ENCODE measurements at places on chromosomes 3 and 15.

DNA sequence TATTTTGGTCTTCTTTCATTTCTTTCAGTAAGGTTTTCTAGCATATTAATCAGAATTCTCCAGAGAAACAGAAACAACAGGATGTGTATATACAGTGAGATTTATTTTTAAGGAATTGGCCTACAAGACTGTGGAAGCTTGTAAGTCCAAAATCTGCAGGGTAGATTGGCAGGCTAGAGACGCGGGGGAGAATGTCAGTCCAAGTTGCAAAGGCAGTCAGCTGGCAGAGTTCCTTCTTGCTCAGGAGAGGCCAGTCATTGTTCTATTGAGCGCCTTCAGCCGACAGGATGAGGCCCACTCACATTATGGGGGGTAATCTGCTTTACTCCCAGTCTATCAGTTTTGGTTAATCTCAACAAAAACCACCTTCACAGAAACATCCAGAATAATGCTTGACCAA is 133.4 kb upstream of the UBE3A start:
- DNase-seq: no peak

DNA sequence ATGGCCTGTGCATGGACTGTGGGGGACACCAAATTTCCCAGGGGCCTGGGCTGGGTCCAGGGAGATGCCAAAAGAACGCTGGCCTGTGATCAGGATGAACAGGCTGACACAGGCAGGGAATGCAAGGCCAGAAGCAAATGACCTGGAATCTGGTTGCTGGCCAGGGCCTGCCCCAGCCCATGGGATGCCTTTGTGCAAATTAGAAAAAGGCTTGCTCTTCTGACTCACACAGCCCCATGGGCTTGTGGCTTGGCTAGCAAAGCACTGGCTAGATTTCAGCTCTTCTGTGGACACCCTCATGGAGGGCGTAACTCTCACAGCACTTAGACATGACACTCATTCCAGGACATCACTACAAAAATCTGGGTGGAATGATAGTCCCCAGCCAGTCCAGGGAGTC is 356.0 kb downstream of the SHQ1 start:
- no peak for DNase-seq

DNA sequence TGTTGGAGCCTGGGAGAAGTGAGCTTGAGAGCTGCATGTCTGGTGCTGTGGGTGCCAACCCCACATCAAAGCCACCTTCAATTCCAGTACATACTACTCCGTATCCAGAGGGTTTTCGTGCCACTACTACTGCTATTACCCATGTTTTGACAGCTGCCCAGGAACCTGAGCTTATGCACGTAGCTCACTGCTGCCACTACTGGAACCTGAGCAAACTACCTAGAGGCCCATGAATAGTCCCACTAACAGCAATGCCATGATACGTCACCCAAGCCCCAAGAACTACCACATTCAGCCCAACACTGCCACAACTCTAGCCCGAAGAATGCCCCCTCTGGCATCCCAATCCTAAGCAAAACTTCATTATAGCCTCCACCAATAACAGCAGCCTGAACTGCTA is 215.2 kb upstream of the BCHE start:
- DNase-seq: no peak

- DNase-seq: no peak
Measured at GRCh38 chr3:16113704-16114103, 60.8 kb upstream of the GALNT15 start.

- DNase-seq: no peak
Measured at GRCh38 chr3:152376351-152377183, 107.8 kb downstream of the MBNL1 start.

- no peak for DNase-seq
Measured at GRCh38 chr3:16520241-16520969, 6.9 kb upstream of the RFTN1 start.

DNA sequence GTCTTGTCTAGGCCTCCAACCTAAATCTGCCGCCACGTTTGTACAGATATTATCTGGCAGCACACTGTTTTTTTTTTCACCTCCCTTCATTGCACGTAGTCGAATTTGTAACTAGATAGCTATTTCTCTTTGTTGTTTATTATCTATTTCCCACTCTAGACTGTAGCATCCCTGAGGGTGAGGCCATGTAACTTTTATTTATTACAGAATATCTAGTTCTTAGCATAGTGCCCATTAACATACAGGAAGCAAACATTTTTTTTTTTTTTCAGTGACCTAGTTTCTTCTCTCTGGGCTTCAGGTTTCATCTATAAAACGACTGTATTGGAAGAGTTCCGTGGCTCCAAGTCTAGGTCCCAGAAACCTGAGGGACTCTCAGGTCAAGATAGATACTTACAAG is 354.3 kb downstream of the FGF12 start:
- no peak for DNase-seq

DNA sequence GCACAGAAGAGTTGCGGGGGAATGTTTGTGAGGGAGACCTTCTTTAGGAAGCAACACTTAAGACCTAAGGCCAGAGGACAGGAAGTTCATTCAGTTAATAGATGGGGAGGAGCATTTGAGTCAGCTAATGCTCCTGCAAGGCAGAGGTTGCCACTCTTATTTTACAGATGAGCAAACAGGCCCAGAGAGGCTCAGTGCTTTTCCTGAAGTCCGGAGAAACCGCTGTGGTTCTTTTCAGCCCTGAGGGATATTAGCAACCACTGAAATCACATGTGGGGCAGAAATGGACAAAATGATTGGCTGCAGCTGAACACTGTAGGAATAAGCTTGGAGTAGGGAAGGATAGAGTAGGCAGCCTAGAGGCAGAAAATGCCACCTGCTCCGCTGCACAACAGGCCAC is 33.3 kb upstream of the RTP4 start:
- DNase-seq: no peak

DNA sequence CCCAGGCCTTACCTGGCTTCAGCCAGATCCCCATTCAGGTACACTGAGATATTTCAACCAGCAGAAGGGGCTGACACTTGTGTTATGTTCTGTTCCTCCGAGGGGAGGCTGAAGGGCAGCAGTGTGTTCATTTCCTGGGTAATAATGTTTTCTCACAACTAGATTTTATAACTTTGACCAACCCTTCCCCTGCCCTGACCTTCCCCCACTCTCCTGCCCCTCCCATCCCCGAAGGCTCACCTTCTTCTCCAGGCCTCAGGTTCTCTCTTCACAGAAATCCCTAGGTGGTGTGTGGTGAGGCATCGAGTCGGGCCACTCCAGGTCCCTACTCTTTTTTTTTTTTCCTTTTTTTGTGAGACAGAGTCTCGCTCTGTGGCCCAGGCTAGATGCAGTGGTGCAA is 34.6 kb downstream of the EPHB3 start:
- DNase-seq: no peak

DNA sequence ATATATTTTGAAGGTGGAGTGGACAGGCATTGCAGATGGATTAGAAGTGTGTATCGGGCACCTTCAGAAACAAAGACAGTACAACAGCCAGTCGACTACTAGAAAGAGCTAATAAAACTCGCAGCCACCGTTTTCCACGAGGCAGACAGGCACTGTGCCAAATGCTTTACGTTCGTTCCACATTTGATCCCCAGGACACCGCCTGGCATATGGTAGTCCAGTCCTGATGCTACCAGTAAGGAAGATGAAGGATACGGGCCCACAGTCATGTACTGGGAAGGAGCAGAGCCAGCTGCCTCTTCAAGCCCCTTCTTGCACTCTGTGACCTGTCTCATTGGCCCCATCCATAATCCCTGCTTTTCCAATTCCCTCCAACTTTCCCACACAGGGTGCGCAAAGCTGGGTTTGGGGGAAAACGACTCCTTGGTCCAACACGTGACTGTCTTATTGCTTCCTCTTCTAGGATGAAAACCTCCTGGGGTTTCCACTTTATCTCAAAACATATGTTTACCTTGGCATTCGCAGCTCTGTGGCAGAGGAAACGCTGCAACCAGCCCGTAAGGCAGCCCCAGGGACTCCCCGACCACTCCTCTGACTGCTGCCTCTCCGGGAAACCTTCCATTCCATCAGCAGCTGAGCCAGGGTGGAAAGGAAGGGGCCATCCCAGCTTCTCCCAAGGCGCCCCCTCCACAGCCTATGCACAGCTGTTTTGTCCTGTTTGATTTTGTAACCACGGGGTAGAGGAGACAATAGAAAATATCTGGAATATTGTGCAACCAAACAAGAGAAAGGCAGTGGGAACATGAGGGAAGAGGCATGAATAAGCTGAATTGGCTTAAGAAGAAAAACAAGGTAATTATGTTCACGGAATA is 107.4 kb downstream of the ADAMTS17 start:
- DNase-seq: no peak

DNA sequence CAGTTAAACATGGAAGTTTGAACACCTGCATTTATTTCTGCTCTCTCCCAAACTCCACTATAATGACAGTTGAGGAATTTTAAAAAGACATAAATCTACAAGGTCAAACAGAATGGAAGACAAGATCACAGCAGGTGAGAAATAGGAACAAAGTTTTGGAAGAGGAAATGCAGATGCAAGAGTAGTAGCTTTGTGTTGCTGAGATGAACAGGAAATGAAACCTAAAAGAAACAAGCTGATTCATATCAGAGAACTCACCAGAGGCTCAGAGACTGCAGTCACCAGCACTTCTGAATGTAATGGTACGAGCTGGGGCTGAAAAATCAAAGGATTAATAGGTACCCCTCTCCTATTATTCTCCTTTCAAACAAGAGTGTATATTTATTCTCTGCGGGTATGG is 459.9 kb downstream of the RAP2B start:
- DNase-seq: no peak

DNA sequence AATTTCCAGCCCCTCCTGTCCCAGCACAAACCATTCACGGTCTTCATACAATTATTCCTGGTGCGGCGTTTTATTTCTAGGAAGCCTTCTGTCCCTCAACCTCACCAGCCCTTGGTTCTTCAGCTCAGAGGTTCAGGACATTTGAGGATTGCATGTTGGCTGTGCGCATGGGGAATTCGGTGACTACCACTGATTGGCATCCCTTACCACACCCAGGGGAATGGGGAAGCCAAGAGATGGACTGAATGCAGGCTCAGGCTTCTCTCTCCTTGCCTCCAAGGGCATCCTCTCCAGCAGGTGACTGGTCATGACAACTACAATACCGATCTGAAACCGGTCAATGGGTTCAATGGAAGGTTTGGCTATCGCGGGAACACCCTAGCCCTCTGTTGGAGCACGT is 153.8 kb downstream of the MTHFS start:
- no peak for DNase-seq

GRCh38 chr3:50194128-50194902 is 2.9 kb downstream of the GNAT1 start:
- no peak for DNase-seq

DNA sequence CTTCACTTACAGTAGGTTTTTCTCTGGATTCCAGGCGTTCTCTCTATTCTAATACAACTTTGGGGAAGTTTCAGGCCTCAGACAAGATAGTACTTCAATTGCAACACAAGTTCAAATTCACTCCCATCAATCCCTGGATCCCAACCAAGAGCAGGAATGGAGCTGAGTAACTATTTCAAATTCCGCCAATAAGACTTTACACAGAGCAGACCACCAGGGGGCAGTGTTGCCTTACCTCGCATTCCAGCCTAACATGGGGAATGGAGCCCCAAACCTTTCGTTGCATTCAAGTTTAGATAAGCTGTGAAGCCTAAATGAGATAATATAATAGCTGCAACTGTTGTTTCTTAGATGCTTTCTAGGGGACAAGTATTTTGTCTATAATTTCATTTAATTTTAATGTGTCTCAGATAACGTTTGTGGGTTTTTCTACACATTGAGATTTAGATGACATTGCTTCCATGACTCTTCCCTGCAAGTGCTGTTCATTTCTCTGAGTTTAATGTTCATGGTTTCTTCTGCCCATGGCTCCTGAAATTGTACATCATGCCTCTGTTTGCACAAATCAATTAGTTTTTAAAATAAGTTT is 186.7 kb downstream of the NSUN3 start:
- peak; percentile 76 for DNase-seq

DNA sequence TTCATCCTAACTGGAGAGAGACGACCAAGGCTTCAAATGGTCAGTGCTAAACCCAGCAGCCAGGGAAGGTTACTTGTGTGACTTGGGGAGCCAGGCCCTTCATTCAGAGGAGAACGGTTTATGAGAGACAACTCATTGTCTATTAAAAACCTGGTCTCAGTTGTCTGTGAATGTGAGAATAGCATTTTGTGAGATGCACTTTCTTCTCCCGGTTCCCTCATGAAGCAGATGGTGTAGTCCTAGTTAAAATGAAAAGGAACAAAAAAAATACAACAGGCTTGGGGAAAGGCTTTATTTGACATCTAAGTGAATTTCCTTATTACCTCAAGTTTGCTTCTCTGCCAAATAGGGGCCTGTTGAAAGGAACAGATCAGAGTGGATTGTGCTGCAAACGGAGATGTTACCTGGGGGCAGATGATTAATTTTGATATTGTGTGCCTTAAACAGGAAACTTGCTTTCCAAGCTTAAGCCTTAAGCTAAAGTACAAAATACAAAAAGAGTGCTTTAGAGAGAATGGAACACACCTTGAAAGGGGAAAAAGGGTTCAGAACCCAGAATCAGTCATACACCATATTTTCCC is 202.7 kb upstream of the BHLHE40 start:
- DNase-seq: no peak

GRCh38 chr15:91553196-91553854 is 300.2 kb upstream of the SLCO3A1 start:
- DNase-seq: no peak

GRCh38 chr3:36843065-36844051 is 79.0 kb upstream of the DCLK3 start:
- no peak for DNase-seq

GRCh38 chr15:101662203-101662602 is 10.0 kb upstream of the TM2D3 start:
- DNase-seq: no peak

DNA sequence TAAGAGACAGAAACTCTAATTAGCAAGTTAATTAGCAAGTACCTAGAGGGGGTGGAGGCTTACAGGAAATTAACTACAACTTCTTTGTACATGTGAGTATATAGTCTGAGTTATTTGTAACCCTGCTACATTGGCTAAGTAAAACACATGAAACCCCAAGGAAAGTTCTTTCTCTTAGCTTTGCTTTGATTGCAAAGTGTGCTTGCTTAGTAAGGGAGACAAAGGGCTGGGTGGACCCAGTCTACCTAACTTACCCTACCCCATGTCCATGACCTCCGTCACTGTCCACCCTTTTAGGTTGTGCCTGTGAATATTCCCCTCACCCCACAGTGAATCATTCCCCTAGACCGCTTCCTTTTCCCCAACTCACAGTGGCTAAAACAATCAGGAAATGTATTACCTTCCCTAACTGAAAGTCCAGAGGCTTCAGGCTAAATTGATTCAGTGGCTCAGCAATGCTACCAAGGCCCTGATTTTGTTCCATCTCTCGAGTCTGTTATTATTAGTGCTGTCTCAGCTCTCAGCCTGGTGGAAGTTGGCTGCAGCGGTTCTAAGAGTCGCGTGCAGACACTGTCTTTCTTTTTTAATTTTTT is 31.1 kb upstream of the RYR3 start:
- no peak for DNase-seq
